ENCODE measurements at places on chromosomes 1 and 21. TPM values are rescaled to one million over a fixed set of nuclear protein-coding genes. Genes with fewer than 3 reads are reported as not detected.

Gene LCE1B
- total RNA-seq = not detected

GRCh38 chr1:62727656-62728407 is 39.6 kb upstream of the DOCK7 start:
- H3K4me1 ChIP-seq = no peaks in the 10 kb centered on the region
- H3K27me3 ChIP-seq = no peaks in the 10 kb centered on the region
- no peak for DNase-seq
- no peaks in the 10 kb centered on the region for H3K36me3 ChIP-seq
- no peak overlapping the region for H3K27ac ChIP-seq

Gene LRRC38
- not detected for total RNA-seq

Gene FNDC7
- not detected for total RNA-seq

DNA sequence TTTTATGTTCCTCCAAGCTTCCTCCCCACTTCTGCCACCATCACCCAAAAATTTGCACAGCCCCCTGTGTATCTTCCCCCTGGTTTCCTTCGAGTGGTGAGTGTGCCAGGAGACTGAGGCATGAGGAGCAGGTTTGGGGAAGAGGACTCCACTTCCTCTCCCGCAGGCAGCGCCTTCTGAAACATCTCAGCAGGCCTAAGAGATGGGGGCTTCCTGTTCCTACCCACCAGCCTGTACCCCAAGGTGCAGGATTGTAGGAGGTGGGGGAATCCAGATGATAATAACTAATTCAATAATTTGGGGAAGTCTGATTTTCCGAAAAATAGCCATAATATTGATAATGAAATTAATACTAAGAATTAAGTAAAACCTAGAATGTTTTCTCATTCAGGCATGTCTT is 62.4 kb downstream of the RHBG start:
- no peak for DNase-seq
- no peaks in the 10 kb centered on the region for H3K36me3 ChIP-seq
- peaks cover 55% of the 10 kb centered on the region for H3K27me3 ChIP-seq
- H3K4me1 ChIP-seq = no peaks in the 10 kb centered on the region
- H3K4me3 ChIP-seq = no peak overlapping the region
- H3K27ac ChIP-seq = no peak overlapping the region

Gene GUCA2B
- total RNA-seq = not detected

- H3K27me3 ChIP-seq = no peaks in the 10 kb centered on the region
- H3K4me1 ChIP-seq = no peaks in the 10 kb centered on the region
- no peak for DNase-seq
Measured at GRCh38 chr1:201350884-201351283, 26.6 kb downstream of the TNNT2 start.

DNA sequence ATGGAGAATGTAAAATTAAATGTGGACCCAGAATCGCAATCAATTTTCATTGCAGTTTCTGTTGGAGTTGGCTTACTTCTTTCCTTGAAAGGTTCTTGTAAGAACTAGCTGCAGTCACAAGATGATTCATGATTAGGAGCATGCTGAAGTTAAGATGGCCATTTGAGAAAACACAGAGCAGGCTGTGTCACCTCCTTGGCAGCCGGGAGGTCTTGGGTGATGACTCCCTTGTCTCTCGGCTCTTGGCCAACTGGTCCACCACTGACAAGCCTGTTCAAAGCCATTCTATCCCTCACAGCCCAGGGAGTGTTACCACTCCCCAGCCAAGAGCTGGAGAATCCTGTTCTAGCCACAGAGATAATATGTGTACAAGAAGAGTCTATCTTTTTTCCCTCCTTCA is 40.6 kb downstream of the OPTC start:
- H3K4me1 ChIP-seq = peaks cover 7% of the 10 kb centered on the region
- DNase-seq = peak; percentile 99
- no peak overlapping the region for H3K4me3 ChIP-seq
- H3K27ac ChIP-seq = peak overlapping the region; percentile 86

Gene ZNF670
- 5.0 TPM for total RNA-seq

DNA sequence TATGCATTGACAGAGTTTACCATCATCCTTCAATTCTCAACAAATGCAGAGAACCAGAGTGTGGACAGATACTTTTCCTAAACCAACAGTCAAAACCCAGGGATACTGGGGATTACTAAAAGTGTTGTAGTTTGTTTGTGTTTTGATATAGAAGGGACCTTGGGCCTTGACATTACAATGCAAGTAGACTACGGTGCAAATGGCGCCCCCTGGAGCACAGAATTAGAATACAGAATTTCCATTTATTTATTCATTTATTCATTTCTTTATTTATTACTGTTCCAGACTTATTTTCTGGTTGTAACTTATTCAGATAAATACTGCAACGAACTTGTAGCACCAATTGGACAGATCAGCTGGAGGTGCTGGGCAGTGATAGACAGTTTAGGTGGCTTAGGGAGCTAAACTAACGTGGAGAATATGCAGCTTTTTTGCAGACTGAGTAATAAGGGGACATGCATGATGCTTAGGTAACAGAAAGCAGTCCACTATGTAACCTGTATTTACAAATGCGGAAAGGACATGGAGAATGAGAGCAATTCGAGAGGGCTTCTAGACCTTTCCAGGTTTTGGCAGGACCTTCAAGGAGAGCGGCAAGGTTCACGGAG is 42.6 kb downstream of the KIRREL1 start:
- H3K36me3 ChIP-seq = no peaks in the 10 kb centered on the region
- no peaks in the 10 kb centered on the region for H3K27me3 ChIP-seq
- H3K4me1 ChIP-seq = peaks cover 13% of the 10 kb centered on the region
- H3K4me3 ChIP-seq = no peak overlapping the region

- H3K27me3 ChIP-seq = no peaks in the 10 kb centered on the region
- H3K4me3 ChIP-seq = peak overlapping the region; percentile 81
- DNase-seq = peak; percentile 58
Measured at GRCh38 chr1:32334864-32335534, 1.0 kb downstream of the MARCKSL1 start.

DNA sequence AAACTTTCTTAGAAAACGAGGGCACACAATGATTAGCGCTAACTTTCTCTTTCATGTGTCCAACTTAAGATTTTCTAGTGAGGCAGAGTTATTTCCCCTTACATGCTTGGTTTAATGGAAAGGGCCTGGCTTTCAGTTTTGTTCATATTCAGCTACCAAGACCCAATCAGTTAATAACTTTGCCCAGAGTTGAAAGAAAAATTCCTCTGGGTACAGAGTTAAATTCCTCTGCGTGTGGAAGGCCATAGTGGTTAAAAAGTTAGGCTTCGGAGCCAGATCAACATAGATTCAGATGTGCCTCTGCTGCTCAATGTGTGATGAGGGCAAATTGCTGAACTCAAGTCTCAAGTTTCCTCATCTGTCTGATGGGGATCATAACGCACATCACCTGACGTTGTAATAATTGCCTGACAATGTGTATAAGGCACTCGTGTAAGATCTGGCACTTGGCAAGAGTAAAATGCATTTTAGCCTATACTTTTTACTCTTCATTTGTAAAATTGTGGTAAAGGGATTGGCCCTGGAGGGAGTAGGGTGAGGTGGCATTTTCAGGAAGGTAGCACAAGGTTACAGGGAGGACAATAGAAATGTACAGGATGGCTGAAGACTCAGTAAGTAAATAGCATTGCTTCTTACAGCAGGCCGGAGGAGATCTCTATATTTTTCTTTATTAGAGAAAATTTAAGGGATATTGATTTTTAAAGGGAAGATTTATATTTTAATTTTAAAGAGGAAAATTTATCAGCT is 103.4 kb downstream of the ROR1 start:
- H3K4me3 ChIP-seq = no peak overlapping the region
- no peak overlapping the region for H3K27ac ChIP-seq
- H3K4me1 ChIP-seq = no peaks in the 10 kb centered on the region
- DNase-seq = no peak

DNA sequence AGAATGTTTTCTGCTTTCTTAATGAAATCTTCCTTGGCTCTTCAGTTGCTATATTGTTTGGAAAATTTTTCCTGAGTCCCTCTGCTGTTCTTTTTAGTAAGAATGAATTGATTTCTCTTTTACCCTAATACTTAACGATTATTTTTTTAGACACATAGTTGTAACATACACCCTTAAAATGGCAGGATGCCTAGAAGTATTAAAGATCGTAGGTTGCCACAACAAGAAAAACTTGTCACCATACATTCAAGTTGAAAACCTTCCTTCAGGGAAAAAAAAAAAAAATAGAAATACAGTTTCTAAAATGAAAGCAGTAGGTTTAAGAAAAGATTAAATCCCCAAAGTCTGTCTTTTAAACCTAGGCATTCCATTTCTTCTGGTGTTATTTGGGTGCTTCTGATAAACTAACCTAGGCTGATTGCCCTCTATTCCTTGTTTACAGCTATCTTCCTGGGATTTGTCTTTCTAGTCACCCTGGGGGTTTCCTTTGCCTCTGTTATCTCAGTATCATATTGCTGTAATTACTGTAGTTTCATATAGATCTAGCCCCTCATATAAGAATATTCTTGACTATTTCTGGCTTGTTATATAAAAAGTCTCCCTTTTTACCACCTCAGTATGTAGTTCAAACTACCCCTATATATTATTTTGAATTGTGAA is 16.8 kb downstream of the SUCO start:
- no peak for DNase-seq
- H3K27me3 ChIP-seq = no peaks in the 10 kb centered on the region
- H3K27ac ChIP-seq = no peak overlapping the region
- peaks cover 7% of the 10 kb centered on the region for H3K4me1 ChIP-seq
- no peak overlapping the region for H3K4me3 ChIP-seq
- H3K36me3 ChIP-seq = no peaks in the 10 kb centered on the region

GRCh38 chr1:66492424-66492823 is 41.5 kb upstream of the SGIP1 start:
- H3K27ac ChIP-seq = no peak overlapping the region
- no peaks in the 10 kb centered on the region for H3K4me1 ChIP-seq
- H3K36me3 ChIP-seq = no peaks in the 10 kb centered on the region
- DNase-seq = no peak
- no peak overlapping the region for H3K4me3 ChIP-seq
- no peaks in the 10 kb centered on the region for H3K27me3 ChIP-seq

DNA sequence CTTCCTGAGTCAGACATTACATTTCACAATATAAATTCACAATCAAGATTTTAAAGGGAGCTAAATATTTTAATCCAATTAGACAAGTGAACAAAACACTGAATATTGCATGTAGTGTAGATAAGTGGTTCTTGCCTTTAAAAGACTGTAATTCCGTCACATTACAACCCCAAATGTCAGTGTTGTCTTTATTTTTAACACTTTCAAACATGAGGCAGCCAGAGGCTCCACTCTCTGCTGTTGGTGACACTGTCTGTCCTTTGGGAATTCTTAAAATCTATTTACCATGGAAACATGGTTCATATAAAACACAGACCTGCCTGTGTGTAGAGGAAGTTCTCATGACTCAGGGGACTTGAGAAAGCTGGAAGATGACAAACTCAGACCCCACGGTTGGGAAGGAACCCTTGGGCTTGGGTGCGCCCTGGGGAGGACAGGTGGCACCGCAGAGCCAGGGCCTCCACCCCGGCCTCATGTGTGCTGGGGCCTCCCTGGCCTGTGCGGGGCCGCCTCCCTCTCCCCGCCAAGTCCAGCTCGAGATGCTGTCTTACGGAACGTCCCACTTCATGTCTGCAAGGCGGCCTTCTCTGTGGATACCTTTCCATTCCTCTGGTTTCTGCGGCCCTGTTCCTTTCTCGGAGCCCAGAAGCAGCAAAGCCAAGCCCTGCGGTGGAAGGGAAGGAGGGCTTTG is 239.0 kb downstream of the SDCCAG8 start:
- no peak for DNase-seq
- H3K4me3 ChIP-seq = no peak overlapping the region
- no peaks in the 10 kb centered on the region for H3K4me1 ChIP-seq
- H3K27me3 ChIP-seq = no peaks in the 10 kb centered on the region
- H3K36me3 ChIP-seq = no peaks in the 10 kb centered on the region
- no peak overlapping the region for H3K27ac ChIP-seq

DNA sequence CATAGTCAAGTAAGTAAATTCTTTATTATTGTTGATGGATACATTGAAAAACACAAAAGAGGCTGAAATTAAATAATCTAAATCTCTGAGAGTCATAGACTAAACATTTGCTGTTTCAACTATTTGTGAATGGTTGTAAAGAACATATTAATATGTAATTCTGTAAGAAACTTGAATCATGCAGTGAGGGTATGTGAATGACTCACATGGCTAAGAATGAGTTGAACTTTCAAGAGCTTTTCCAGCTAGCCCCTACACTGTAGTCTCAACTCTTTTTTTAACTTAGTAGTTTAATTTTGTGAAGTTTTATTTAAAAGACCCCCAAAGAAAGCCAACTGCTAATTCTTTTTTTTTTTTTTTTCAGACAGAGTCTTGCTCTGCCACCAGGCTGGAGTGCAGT is 588.1 kb downstream of the DPYD start:
- DNase-seq = no peak
- no peak overlapping the region for H3K27ac ChIP-seq
- H3K27me3 ChIP-seq = no peaks in the 10 kb centered on the region
- H3K4me3 ChIP-seq = no peak overlapping the region
- no peaks in the 10 kb centered on the region for H3K36me3 ChIP-seq

- H3K4me3 ChIP-seq = no peak overlapping the region
- no peaks in the 10 kb centered on the region for H3K27me3 ChIP-seq
- no peak overlapping the region for H3K27ac ChIP-seq
- no peak for DNase-seq
Measured at GRCh38 chr1:248813546-248813945, 12.2 kb downstream of the SH3BP5L start.

DNA sequence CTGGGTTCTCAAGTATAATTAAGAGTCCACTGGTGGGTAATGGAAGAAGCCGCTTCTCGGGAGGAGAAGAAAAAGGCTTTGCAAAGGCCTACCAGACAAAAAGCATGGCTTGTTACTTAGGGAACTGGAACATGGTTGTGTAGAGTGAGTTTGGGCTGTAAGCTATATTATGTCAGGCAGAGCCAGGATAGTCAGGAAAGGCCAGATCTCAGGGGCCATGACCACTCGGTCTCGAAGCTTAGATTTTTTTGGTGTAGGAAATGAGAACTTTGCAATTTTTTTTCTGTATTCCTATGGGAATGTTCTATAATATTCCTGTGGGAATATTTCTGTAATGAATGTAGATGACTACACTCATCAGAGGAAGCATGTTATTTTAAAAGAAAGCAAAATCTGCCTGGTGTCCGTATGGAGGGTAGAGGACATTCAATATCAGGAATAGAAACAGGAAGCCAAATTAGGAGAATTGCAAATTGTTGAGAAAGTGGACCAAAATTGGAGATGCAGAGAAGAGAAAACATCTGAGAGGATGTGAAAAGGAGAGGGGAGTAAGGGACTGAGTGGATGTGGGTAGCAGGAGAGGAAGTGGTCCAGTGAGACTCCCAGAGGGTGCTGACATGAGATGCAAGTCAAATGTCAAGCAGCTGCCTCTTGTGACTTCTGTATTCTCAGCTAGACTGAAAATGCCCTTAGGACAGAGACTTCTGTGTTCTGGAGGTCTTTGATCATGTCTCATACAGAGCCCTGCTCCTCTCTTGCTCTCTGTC is 45.2 kb upstream of the HAO2 start:
- H3K4me1 ChIP-seq = no peaks in the 10 kb centered on the region
- no peak overlapping the region for H3K4me3 ChIP-seq
- H3K36me3 ChIP-seq = no peaks in the 10 kb centered on the region

DNA sequence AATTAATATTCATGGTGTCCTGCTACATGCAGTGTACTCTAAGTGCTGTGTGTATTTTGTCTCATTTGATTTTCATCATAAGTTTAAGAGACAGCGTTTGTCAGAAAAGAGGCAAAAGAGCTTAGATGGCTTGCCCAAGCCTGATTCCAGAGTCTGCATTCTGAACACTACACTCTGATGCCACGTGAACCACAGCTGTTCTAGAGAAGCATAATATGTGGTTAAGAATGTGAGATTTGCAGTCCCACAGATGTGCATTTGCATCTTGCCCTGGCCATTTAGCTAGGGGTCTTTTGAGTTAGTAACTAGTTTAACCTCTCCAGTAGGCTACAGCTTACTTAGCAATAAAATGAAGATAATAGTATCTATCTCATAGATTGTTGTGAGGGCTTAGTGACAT is 9.2 kb upstream of the GADD45A start:
- peak overlapping the region; percentile 62 for H3K27ac ChIP-seq
- H3K4me1 ChIP-seq = peaks cover 8% of the 10 kb centered on the region

Data from uterus (tissue), 4 donors.